ENCODE measurements at places on chromosomes 13 and 19.

GRCh38 chr19:10343495-10343894, 4.1 kb upstream of the ICAM3 start:
- DNase-seq = no peak

GRCh38 chr13:23020246-23020843, 160.4 kb upstream of the SGCG start:
- DNase-seq = peak; percentile 17

- no peak for DNase-seq
Measured at GRCh38 chr13:110706570-110707372, 855 bp upstream of the CARS2 start.

DNA sequence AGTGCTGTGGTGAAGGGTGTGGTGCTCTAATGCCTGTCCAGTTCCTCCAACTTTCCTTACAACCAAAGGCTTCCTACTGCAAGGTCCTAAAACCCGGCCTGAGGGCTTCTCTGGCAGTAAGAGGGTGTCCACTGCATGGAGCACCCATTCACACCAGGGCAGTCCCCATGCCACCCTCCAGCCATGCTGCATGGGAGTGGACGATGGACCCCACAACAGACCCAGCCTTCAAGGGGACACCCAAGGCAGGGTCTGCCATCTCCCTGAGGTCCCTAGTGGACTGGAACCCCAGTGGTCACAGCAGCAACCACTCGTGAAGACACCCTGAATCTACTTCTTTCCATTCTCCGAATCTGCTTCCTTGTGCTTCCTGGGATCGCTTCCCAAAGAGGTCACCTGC, 117.6 kb upstream of the SOX1 start:
- no peak for DNase-seq

DNA sequence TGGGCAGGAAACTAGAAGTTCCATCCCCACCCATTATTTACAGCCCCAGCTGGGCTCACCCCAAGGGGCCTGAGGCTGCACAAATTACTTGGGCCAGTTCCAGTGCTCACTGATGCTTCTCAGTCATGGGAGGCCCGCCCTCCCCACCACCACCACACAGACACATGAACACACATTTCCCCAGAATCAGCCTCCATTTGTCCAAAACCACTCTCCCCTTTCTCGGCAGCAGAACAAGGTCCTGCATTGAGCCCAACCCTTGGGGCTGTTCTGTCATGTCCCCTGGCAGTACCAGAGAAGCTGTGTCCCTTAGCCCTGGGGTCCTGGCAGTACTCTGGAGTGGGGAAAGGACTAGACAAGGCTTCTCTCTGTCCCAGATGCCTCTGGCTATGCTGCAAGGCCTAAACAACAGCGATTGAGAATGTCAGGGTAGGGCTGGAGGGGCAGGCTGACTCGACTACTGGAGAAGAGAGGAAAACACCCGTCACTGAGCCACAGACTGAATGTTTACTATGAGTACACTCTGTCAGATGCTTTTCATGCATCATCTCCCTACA, 21.8 kb downstream of the SAMD4B start:
- no peak for DNase-seq

GRCh38 chr13:96391606-96392005, 301.7 kb downstream of the HS6ST3 start:
- DNase-seq = no peak

- DNase-seq = no peak
Measured at GRCh38 chr13:94994506-94994905, 282.2 kb upstream of the SOX21 start.

GRCh38 chr13:67776151-67776550, 546.0 kb upstream of the PCDH9 start:
- DNase-seq = no peak

- no peak for DNase-seq
Measured at GRCh38 chr13:112200200-112200599, 133.3 kb downstream of the SOX1 start.

GRCh38 chr13:24875566-24875965, 111.6 kb downstream of the RNF17 start:
- no peak for DNase-seq

DNA sequence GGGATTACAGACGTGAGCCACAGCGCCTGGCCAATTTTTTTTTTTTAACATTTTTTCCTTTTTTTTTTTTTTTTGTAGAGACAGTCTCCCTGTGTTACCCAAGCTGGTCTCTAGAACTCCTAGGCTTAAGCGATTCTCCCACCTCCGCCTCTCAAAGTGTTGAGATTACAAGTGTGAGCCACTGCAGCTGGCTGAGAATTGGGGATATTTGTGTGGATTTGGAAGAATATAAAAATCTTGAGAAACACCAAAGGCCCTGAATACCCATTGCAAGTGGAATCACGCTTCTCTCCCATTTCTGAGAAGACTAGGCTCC, 79.9 kb upstream of the ABCC4 start:
- no peak for DNase-seq

GRCh38 chr13:99135591-99135990, 65.1 kb upstream of the UBAC2 start:
- DNase-seq = no peak

GRCh38 chr13:32126756-32127155, 95.2 kb downstream of the FRY start:
- no peak for DNase-seq

- DNase-seq = no peak
Measured at GRCh38 chr19:43695985-43696704, 19.7 kb upstream of the IRGC start.

DNA sequence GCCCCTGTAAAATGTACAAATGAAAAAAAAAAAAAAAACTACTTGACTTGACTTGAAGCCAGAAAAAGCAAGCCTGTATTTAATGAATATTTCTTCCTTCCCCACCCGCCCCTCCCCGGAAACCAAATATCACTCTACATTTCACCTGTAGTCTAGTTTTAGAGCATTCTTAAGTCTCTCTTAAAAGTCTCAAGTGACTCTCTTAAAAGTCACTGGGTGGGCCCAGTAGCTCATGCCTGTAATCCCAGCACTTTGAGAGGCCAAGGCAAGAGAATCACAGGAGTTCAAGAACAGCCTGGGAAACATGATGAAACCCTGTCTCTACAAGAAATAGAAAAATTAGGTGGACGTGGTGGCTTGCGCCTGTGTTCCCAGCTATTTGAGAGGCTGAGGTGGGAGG, 72.0 kb downstream of the TSC22D1 start:
- no peak for DNase-seq

DNA sequence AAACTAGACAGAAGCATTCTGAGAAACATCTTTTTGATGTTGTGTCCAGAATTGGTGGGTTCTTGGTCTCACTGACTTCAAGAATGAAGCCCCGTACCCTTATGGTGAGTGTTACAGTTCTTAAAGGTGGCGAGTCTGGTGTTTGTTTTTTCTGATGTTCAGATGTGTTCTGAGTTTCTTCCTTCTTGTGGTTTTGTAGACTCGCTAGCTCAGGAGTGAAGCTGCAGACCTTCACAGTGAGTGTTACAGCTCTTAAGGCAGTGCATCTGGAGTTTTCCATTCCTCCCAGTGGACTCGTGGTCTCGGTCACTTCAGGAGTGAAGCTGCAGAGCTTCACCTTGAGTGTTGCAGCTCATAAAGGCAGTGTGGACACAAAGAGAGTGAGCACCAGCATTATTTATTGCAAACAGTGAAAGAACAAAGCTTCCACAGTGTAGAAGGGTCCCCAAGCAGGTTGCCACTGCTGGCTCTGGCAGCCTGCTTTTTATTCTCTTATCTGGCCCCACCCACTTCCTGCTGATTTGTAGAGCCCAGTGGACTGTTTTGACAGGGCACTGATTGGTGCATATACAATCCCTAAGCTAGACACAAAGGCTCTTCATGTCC, 1820.8 kb downstream of the UQCRFS1 start:
- no peak for DNase-seq

DNA sequence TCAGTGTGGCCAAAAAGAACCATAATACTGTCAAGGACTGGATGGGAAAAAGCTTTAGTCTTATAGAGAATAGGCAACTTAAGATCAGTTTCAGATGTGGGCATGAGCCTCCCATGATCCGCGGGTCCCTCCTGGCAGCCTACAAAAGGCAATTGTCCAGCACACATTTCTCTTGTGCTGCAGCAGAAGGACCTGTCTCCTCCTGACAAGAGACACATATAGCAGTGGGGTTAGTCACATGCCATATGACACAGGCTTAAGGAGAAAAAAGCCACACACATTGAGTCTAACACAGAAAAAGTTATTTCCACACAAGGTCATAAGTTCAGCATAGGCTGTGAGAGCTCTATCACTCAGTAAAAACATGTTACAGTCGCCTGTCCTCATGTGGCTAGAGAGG, 1378.7 kb upstream of the PRR20A start:
- DNase-seq = no peak

- DNase-seq = no peak
Measured at GRCh38 chr13:85287528-85287927, 511.7 kb downstream of the SLITRK6 start.

- DNase-seq = no peak
Measured at GRCh38 chr19:1046117-1046626, 6.3 kb downstream of the ABCA7 start.

DNA sequence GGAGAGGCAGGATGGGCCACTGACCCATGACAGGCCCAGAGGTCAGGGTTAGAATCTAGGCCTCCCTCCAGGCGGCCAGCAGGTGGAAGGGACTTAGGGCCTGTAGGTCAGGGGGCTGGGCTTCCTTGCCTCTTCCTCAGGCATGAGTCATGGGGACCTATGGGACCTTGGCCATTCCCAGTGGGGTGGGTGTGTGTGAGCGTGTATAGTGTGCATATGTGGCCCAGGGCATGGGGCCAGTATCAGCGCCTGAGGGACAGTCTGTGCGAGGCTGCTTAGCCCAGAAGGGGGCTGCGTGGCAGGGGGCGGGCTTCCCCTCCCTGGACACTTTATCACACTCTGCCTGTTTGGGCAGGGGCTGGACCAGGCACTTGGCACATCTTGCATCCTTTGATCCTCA, 13.3 kb downstream of the KCTD15 start:
- DNase-seq = no peak

DNA sequence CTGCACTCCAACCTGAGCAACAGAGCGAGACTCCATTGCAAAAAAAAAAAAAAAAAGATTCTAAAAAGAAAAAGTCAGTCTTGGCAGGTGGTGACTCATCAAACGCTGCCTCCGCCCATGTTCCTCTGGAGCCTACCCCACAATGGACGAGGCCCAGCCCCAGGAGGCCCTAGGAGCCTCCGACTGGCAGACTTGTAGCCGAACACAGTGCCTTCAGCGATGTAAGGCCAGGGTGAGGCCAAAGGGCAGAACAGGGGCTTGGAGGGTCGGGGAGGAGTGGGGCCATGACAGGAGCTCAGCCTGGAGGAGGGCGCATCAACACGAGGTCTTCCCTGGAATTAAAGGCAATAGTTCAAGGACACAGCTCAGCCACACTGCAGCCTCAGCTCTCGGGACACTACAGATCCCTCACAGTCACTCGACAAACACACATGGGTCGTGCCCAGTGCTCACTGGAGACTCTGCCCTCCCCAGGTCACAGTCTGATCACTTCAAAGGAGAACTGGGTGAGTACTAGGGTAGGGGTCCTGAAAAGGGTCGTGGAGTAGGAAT, 5.1 kb downstream of the USE1 start:
- DNase-seq = no peak

GRCh38 chr13:84393981-84394625, 511.8 kb upstream of the SLITRK1 start:
- DNase-seq = no peak

DNA sequence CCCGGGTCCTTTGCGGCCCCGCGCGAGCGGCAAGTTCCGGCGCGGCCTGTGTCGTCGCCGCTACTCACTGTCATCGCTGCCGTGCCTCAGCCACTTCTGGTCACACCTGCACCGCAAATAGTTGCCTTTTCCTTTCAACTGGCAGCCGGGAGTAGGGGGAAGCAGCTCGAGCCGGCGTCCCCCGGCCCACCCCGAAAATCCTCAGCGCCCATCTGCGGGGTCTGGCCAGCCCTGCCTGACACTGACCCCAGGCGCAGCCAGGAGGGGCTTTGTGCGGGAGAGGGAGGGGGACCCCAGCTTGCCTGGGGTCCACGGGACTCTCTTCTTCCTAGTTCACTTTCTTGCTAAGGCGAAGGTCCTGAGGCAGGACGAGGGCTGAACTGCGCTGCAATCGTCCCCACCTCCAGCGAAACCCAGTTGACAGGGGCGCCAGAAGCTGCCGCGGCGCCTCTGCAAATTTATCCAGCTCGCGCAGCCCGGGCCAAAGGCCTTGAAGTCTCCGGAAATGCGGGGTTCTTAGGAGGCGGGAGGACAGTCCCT, 1.7 kb downstream of the PDX1 start:
- no peak for DNase-seq

- DNase-seq = peak; percentile 20
Measured at GRCh38 chr19:58033741-58034476, at the start of gene ZSCAN1. ZSCAN1 (plus strand) TSS chr19:58034025; CDS start chr19:58037837, 3,812 bp downstream.

DNA sequence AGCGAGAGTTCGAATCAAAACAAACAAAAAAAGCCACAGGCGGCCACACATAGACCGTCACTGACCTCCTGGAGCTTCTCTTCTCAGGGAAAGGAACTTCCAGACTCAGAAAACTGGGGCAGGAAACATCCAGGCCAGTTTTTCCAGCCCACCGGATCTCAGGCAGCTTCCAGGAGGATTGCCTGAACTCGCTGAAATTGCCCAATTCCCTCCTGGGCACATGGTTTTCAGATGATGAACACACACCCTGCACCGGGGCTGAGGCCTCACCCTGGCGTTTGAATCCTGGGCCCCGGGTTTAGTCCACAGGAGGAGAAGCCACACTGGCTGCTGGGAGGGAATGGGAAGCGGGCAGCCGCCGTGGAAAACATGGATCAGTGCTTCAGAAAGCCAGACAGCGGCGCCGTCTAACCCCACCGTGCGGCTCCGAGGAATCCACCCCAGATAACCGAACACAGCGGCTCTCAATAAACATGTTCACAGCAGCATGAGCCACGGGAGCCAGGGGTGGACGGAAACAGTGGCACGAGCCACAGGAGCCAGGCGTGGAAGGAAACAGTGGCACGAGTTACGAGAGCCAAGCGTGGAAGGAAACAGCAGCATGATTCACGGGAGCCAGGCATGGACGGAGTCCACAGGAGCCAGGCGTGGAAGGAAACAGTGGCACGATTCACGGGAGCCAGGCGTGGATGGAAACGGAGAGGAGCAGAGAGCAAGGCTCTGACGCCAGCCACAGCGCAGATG, 18.2 kb upstream of the PTBP1 start:
- DNase-seq = peak; percentile 60

DNA sequence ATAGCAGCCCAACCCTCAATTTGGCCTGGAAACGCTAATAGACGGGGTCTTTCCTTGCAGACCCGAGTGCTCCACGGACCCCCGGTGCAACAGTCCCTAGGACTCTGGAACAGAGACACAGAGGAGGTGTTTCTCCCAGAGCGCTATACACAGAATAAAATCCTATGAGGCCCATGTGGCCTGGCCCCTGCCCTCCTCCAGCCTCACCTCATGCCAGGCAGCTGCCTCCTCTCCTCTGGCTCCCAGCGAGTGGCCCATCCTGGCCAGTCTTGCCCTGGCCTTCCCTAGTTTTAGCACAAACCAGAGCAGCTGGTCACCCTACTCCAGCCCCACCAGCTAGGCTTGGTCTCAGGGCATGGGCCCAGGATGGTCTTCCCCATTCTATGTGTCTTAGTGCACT, 20.3 kb downstream of the POP4 start:
- DNase-seq = no peak

- no peak for DNase-seq
Measured at GRCh38 chr19:19185853-19186740, 5.9 kb downstream of the BORCS8 start.
